ENCODE measurements at places on chromosomes 6 and 20.

- no peak overlapping the region for H3K27ac ChIP-seq
- no peaks in the 10 kb centered on the region for H3K36me3 ChIP-seq
- DNase-seq, result no peak
- H3K4me3 ChIP-seq, result no peak overlapping the region
- H3K27me3 ChIP-seq, result no peaks in the 10 kb centered on the region
Observed at GRCh38 chr6:78701407-78701806, 165.9 kb upstream of the IRAK1BP1 start.

GRCh38 chr20:17558154-17558940 is 11.5 kb upstream of the DSTN start:
- H3K4me3 ChIP-seq, result no peak overlapping the region
- no peak for DNase-seq

GRCh38 chr6:134691180-134691579 is 258.7 kb downstream of the ALDH8A1 start:
- no peaks in the 10 kb centered on the region for H3K36me3 ChIP-seq
- no peaks in the 10 kb centered on the region for H3K4me1 ChIP-seq
- no peak overlapping the region for H3K4me3 ChIP-seq
- no peak overlapping the region for H3K27ac ChIP-seq
- peaks cover 31% of the 10 kb centered on the region for H3K27me3 ChIP-seq
- no peak for DNase-seq

DNA sequence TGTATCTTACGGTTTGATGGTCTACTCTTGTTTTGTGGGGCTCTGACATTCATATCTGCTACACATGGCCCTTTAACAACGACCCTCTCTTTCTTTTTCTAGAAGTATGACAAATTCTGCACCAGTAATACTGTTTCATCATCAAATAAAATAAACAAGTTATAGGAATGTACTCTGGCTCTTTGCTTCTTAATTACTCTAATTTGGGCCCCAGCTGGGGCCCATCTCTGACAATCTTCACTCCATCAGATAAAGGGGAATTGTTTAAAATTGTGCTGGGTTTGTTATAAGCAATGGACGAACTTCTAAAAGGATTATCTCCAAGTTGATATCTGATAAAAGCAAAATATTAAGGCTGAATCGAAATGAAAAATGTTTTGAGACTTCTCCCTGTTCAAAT is 343.6 kb upstream of the JAG1 start:
- no peaks in the 10 kb centered on the region for H3K36me3 ChIP-seq
- no peak overlapping the region for H3K27ac ChIP-seq
- H3K4me1 ChIP-seq, result no peaks in the 10 kb centered on the region
- H3K27me3 ChIP-seq, result no peaks in the 10 kb centered on the region

DNA sequence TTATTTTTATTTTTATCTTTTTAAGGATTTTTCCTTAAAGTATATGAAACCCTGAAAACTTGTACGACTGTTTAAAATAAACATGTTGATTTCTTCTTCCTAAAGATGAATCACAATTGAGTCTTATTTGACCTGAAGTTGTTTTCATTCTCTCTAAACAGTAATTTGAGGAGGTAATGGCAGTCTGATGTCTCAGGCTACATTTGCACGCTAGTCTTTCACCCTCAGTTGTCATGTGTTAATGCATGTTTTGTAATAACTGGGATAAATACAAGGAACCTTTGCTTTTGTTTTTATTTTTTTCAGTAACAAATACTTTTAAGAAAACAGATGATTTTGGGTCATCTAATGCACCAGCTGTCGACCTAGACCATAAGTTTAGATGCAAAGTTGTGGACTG is 55.2 kb downstream of the SCAND1 start:
- H3K4me3 ChIP-seq, result no peak overlapping the region
- peaks cover 35% of the 10 kb centered on the region for H3K36me3 ChIP-seq
- H3K4me1 ChIP-seq, result peaks cover 6% of the 10 kb centered on the region
- no peak for DNase-seq
- no peaks in the 10 kb centered on the region for H3K27me3 ChIP-seq
- no peak overlapping the region for H3K27ac ChIP-seq

GRCh38 chr20:56796345-56796744 is 167.2 kb downstream of the TFAP2C start:
- DNase-seq, result no peak
- no peaks in the 10 kb centered on the region for H3K4me1 ChIP-seq
- H3K27ac ChIP-seq, result no peak overlapping the region
- H3K27me3 ChIP-seq, result peaks cover 9% of the 10 kb centered on the region

GRCh38 chr20:48175261-48175660 is 390.0 kb upstream of the SULF2 start:
- DNase-seq, result no peak
- peaks cover 3% of the 10 kb centered on the region for H3K27me3 ChIP-seq
- H3K4me1 ChIP-seq, result no peaks in the 10 kb centered on the region
- H3K27ac ChIP-seq, result no peak overlapping the region
- H3K36me3 ChIP-seq, result no peaks in the 10 kb centered on the region
- H3K4me3 ChIP-seq, result no peak overlapping the region

GRCh38 chr6:141467041-141467440 is 665.7 kb upstream of the GJE1 start:
- DNase-seq, result no peak
- H3K4me1 ChIP-seq, result peaks cover 15% of the 10 kb centered on the region
- H3K4me3 ChIP-seq, result no peak overlapping the region
- no peaks in the 10 kb centered on the region for H3K36me3 ChIP-seq

DNA sequence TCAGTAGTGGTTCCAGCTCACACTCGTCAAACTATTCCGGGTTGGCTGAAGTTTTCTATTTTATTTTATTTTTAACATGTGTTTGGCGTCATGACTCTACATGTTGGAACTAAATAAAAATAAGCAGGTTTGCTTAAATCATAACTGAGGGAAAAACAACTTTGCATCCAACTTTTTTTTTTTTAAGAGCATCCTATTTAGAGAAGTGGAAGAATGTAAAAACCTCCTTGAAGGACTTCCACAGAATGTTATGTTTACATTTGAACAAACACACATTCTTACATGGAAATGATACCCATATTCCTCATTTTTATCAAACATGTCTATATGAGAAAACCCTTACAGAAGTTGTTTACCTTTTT is 659 bp downstream of the PRDM1 start:
- H3K4me1 ChIP-seq, result peaks cover 87% of the 10 kb centered on the region
- H3K27ac ChIP-seq, result no peak overlapping the region
- DNase-seq, result no peak
- H3K27me3 ChIP-seq, result peaks cover 34% of the 10 kb centered on the region
- peaks cover 44% of the 10 kb centered on the region for H3K36me3 ChIP-seq

DNA sequence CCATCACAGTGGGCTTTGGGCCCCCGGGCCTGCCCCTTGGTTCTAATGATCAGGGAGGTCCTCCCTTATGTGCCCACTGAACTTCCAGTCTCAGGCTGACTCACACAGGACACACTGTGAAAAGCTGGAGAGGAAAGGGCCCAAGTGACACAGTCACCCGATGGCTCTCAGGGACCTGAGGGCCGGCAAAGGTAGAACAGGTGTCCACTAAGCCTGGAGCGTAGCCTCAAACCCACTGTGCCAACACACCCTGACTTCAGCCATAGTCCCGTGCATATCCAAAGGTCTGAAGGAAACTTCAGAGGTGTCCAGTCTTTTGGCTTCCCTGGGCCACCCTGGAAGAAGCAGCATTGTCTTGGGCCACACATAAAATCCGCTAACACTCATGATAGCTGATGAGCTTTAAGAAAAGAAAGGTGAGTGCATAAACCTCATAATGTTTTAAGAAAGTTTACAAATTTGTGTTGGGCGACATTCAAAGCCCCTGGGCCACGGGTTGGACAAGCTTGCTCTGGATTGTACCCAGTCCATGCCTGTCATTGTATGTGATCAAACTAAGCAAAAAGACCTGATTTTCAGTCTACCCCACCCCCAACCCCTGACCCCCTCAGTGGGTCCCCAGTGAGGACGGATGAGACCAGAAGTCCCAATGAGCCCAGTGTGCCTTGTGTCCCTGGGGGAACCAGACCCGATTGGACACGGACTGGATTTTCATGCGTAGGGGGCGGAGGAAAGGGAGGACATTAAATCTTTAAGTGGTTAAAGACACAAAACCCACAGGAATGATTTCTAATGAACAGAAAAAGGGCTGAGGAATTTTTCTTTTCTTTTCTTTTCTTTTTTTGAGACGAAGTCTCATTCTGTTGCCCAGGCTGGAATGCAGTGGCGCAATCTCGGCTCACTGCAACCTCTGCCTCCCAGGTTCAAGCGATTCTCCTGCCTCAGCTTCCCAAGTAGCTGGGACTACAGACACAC is 6.1 kb downstream of the RAMACL start:
- H3K36me3 ChIP-seq, result no peaks in the 10 kb centered on the region
- H3K4me1 ChIP-seq, result peaks cover 10% of the 10 kb centered on the region
- H3K27me3 ChIP-seq, result no peaks in the 10 kb centered on the region
- no peak overlapping the region for H3K27ac ChIP-seq
- no peak overlapping the region for H3K4me3 ChIP-seq

GRCh38 chr20:48866936-48867335 is 39.1 kb upstream of the PREX1 start:
- H3K4me1 ChIP-seq, result peaks cover 5% of the 10 kb centered on the region
- no peak overlapping the region for H3K4me3 ChIP-seq
- no peak overlapping the region for H3K27ac ChIP-seq
- no peaks in the 10 kb centered on the region for H3K36me3 ChIP-seq
- no peak for DNase-seq
